Effector CD8-positive, alpha-beta T cell (primary cell): ENCODE measurements at places on chromosomes 4 and X.
A peak's percentile ranks its signal among the peaks of the same experiment; 100 is the strongest.

- no peak for DNase-seq
Measured at GRCh38 chr4:165879641-165880040, 6.6 kb downstream of the TLL1 start.

DNA sequence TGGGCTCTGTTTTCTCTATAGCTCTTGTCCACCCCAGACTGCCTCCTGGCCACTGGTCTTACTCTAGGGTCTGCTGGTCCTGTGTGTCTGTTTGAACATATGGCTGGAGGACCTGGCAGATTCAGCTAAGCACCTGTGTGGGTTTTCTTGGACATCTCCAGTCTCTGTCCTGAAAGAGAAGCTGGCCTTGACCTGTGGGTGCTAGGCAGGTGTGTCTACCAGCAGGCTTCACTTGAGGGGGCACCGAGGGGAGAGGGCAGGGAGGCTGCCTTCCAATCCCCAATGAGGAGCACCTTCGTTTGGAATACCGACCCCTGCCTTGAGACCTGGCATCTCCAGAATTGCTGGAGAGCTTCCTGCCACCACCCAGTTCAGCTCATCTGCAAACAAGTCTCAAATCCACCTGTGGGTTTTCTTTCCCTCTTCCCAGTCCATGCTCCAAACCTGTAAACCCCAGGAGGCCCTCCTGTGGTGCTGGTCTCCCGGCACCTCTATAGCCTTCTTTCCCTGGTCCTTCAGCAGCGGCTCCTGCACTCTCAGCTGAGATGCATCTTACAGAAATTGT, 45.2 kb downstream of the HTRA3 start:
- DNase-seq = no peak

- DNase-seq = no peak
Measured at GRCh38 chr4:109027016-109027500, 264.2 kb upstream of the ETNPPL start.

GRCh38 chrX:44042751-44043150, 69.6 kb upstream of the NDP start:
- no peak for DNase-seq

GRCh38 chr4:124173912-124174311, 538.6 kb downstream of the ANKRD50 start:
- no peak for DNase-seq

DNA sequence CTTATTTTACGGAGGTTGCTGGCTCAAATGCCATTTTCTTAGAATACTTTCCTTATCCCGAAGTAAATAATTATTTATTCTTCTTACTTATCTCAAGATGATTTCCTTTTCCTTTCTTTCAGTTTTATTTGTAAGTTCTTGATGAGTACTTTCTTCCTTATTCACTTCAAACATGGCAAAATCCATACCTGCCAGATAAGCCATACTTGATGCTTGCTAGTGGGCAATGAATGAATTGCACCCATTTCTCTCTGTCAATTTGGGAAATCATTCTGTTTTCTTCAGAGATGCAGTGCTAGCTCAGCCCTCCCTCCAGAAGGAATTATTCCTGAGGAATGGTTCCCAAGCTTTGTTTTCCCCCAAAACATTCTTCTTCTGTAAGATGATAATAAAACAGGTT, 598.3 kb downstream of the SPRY1 start:
- DNase-seq = no peak

DNA sequence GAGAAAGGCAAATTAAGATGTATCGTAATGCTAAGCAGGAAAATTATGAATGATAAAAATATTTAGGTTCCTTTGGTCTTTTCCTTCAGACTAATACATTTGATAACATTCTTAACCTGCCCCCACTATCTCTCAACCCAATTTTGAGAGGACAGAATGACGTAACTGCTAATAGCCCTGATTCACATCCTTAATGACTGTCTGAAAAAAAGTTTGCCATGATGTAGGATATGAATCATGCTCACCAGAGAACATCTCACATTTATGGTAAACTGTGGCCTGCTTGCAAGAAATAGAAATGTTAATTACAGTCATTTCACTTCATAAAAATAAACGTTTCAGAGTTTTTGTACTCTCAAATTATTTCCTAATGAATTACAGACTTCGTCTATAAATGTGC, 128.0 kb upstream of the VEGFC start:
- no peak for DNase-seq

DNA sequence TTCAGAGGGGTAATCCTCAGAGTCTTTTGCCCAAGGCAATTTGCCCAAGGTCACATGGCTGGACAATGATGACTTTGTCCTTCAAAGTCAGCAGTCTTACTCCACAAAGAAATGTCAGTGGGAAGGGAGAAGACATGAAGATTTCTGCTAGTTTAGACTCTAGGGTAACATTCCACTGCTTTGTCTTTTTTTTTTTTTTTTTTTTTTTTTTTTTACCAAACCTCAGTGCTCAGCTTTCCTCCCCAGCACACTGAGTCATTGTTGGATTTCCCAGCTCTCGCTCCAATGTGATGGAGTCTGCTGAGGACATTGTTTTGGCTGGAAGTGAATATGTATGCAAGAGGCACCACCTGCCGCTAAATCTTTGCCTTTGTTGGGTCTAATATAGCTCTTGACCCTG, 7.2 kb upstream of the C1QTNF7 start:
- DNase-seq = no peak

DNA sequence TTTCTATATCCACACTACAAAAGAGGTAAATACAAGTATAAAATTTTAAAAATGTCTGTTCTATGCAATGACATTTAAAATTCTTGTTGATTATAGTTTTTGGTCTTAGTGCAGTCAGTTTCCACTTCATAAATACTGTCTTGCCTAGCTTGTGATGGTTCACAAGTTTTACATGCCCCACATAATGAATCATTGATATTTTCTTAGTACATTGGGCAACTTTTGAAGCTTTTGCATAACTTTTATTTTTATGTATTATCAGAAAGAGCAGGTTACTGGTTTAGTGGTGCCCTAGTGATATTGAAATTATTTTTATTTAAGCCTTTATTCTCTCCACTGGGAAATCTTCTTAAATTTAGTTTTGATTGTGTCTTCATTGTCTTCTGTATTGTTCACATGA, 388.0 kb downstream of the CCSER1 start:
- no peak for DNase-seq

DNA sequence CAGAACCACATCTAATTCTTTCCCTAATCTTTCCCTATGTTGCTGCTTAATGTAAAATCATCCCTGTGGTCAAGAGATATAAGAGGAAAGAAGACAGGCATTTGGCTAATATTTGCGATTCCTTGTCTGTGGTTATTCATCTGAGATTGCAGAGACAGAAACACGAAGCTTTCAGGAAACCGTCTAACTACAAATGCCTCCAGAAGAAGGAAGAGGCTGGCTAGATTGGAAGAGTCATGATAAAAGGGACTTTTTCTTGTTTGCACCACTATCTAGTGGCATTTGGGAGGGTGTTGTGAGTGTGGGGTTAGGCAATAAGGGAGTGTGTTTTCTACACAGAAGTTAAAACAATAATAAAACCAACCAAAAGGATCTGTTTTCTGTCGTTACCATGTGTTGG, 43.9 kb downstream of the TMEM154 start:
- no peak for DNase-seq

- no peak for DNase-seq
Measured at GRCh38 chrX:38352362-38352761, at the start of gene OTC. Gene OTC, plus strand, starts transcription at chrX:38352604. Its CDS starts 93 bp downstream, at chrX:38352697.

- no peak for DNase-seq
Measured at GRCh38 chr4:140732780-140733179, 23.4 kb downstream of the TBC1D9 start.

DNA sequence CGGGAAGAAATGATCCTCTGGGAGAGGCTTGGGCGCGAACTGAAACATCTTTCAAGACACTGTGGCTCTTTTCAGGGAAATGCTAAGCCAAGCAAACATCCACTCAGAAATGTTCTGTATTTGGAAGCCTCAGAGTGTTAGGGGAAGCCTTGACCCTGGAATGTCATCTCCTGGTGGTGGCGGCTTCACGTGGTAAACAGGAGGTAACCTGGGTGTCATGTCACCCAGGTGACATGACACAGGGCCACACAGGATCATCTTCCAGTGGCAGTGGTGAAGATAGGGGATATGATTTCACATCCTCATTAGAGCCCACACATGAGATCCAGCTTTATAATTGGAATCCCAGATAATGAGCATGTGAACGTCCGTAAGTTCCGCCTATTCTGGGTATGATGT, 140.0 kb downstream of the TBL1X start:
- no peak for DNase-seq

DNA sequence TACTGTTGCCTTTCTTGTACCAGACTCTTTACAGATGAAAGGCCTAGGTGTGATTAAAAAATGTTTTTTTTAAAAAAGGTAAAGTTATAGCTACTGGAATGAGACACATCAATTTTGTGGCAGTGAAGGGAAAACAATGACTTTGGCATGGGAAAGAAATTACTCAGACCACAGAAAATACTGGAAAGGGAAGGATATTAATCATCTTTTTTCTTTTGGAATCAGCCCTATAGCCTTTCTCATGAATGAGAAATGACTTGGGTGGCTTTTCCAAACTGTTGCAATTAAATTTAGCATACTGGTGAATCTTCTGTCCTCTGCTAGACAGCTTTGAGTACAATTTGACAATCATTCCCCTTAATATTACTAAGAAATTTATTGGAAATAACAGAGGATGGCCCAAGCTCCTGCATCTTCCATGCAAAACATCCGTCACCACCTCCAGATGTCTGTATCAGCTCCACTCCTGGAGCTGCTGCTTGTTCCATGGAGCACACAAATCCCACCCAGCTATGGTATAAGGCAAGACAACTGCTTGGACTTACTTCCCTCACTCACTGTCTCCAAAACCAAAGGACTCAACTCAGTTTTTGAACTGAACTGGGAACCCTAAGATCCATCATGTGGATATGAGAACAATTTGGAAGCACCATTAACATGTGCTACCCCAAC, 97.6 kb upstream of the ARSJ start:
- DNase-seq = no peak

- peak; percentile 48 for DNase-seq
Measured at GRCh38 chrX:153875391-153876111, 10.4 kb downstream of the L1CAM start.

GRCh38 chr4:112063260-112063659, 82.0 kb upstream of the FAM241A start:
- DNase-seq = no peak

DNA sequence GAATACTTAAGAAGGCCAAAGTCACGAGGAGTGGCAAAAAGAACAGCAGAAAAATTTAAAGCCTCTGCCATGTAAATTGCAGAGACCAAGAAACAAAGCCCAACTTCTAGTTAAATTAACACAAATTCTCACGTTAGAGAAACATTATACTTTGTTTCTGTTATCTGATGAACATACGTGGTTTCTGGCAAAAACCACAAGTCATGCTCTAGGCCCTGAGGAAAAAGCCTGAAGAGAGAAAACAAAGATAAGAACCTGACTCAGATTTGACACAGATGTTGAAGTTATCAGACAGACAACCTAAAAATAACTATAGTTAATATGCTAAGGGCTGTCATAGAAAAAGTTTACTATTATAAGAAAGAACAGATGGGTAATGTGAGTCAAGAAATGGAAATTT, 149.1 kb upstream of the PCDH10 start:
- no peak for DNase-seq

- no peak for DNase-seq
Measured at GRCh38 chrX:53456254-53456653, 22.1 kb upstream of the HSD17B10 start.

GRCh38 chr4:184395971-184396391, 78.4 kb downstream of the IRF2 start:
- no peak for DNase-seq

- DNase-seq = no peak
Measured at GRCh38 chrX:151983186-151983585, 8.7 kb upstream of the GABRE start.

- no peak for DNase-seq
Measured at GRCh38 chr4:4714331-4714730, 145.1 kb upstream of the MSX1 start.
